ENCODE measurements at places on chromosomes 4 and X. TPM values are rescaled to one million over a fixed set of nuclear protein-coding genes. Genes with fewer than 3 reads are reported as not detected.

Gene ARHGAP10
- total RNA-seq, result 30.6 TPM

Gene RGN
- total RNA-seq, result 1.5 TPM

Gene CCDC149
- total RNA-seq, result 12.6 TPM

Gene IL2
- not detected for total RNA-seq

Gene PLAC1
- total RNA-seq, result 1.2 TPM

Gene CENPVL2
- not detected for total RNA-seq

Data from smooth muscle cell of the umbilical artery (primary cell).